ENCODE measurements at places on chromosomes 5 and 9.

DNA sequence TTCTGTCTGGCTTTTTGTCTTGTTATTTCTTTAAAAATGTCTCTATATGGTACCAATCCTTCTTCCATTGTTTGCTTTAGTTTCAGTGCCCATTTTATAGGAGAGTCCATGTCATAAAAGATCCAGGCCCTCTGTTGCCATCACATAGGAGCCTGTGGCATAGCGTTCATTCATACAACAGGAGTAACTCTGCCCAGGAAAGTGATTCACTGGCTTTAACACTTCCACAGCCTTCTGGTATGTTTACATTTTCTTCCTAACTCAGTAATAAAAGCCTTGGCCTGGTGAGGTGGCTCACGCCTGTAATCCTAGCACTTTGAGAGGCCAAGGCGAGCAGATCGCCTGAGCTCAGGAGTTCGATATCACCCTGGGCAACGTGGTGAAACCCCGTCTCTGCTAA is 519.3 kb upstream of the PTGER4 start:
- DNase-seq = no peak

DNA sequence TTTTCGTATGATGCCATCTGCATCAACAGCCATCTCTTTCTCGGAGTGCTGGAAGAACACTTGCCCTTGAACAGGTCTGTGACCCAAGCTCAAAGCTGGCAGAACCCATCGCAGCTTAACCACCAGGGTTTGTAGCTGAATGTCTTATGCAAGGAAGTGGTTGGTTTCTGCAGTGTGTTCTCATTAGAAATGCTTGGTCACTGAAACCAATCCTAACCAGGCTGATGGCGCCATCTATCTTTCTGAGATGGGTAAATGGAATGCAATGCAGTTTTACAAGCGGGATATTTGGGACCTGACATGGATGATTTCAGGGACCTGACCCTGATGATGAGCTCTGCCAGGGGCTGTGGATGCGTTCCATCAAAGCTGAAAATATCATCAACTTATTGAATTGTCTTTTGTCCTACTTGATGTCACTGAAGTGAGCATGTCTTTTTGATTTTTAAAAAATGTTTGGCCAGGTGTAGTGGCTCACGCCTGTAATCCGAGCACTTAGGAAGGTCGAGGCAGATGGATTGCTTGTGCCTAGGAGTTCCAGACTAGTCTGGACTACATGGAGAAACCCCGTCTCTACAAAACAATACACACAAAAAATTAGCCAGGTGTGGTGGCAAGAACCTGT is 28.7 kb downstream of the DMRT3 start:
- DNase-seq = peak; percentile 80

DNA sequence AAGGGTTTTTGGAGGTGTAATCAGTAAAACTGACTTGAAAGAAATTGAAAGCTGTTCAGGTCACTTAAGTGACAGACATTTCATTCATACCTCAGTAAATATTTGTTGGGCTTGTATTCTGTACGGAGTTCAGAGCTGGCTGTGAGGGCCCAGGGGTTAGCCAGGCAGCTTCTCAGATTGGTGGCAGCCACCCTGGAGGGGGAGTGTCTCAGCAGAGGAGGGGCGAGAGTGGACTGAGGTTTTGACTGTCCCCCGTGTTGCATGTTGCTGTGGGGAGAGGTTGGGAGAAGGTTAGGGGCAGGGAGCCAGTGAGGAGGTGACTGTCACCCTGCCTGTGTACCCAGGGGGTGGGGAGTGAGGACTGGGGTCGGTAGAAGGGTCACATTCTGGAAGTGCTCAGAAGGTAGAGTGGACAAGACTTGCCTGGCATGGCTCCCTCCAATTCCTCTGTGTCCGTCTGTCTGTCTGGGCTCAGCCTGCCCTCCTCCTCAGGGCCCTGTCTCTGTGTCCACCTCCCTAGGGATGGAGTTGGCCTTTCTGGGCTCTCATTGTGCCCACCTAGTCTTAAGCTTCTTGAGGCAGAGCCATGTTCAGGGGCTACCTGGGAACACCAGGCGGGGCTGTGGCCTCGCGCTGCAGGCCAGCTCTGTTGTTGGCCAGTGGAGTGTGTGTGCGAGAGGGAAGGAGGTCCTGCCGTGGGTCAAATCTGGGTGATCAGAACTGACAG is 4.4 kb downstream of the PHF2 start:
- DNase-seq = no peak

DNA sequence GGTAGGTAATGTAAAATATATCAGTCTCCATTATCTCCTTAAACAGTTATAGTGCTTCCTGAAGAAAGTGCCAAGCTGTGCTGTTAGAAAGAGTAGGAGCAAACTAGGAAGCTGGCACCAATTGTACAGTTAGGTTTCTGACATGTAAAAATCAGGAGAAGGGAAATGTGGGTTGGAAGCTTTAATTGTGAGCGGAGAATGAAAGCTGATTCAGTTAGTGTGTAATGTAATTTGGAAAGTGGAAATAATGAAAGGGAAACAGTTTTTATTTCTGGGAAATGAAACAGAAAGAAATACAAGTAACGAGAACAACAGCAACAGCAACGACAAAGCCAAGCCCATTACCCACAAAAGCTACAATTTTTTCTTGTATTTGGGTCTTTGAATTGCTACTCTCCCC is 48.8 kb upstream of the JAK2 start:
- peak; percentile 14 for DNase-seq

- DNase-seq = no peak
Observed at GRCh38 chr5:174344335-174344734, 298.8 kb downstream of the NSG2 start.

GRCh38 chr9:132224645-132225044 is 62.8 kb downstream of the NTNG2 start:
- DNase-seq = no peak

DNA sequence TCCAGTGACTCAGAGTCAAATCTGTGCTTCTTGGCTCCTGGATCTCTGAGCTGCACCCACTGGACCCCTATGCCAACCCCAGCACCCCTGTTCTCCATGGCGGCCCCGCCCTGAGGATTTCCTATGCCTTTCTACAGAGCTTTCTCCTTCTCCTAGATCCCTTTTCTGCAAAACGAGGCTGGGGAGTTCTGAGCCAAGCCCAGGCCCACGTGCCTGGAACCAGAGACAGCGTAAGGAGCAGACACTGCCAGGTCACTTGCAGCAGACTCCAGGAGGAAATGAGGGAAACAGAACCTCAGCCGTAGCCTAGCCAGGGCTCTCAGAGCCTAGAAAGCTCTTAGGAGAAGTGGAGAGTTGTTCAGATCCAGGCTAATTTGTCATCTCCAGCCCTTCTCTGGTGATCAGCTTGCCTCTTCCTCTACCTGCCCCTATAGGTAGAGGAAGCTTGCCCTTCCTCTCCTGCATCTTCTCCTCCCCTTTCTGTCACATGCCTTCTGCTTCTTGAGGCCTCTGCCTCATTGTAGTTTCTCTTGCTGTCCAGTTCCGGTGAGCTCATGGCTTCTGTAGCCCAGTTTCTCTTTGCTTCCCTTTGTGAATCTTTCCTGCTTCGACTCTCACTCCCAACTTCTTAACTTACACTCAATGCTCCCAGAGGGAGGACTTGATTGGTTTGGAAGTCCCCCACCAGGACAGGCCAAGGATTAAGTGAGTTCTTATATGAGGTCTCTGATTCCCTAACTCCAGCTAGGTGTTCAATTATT is 163.4 kb downstream of the RGS3 start:
- no peak for DNase-seq

DNA sequence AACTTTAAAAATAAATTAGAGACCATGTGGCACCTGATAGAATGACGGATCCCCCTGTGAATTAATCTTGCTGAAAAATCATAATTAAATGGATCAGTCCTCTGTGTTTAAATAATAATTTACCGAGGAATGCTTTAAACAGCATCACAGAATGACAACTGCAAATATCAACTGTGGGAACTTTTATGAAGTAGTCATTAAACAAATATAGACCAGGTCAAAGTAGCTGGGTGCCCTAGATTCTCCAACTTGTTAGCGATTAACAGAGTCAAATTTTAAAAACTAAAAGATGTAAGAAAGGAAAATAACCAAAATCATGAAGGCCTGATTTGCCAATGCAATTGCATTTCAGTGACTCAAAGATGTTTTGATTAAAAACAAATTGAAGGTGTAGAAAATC is 933.4 kb downstream of the PTPRD start:
- no peak for DNase-seq

DNA sequence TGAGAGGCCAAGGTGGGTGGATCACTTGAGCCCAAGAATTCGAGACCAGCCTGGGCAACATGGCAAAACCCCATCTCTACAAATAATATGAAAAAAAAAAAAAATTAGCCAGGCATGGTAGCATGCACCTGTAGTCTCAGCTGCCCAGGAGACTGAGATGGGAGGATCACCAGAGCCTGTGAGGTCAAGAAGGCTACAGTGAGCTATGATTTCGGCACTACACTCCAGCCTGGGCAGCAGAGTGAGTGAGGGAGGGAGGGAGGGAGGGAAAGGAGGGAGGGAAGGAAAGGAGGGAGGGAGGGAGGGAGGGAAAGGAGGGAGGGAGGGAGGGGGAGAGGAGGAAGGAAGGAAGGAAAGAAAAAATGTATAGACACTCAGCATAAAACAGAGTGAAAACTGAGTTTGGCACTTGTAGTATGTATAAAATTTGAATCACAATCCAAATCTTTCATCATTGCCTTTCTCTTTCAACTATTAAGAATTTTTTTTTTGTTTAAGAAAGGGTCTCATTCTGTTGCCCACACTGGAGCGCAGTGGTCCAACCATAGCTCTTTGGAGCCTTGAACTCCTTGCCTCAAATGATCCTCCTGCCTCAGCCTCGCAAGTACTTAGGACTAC is 27.8 kb downstream of the SERINC5 start:
- no peak for DNase-seq

DNA sequence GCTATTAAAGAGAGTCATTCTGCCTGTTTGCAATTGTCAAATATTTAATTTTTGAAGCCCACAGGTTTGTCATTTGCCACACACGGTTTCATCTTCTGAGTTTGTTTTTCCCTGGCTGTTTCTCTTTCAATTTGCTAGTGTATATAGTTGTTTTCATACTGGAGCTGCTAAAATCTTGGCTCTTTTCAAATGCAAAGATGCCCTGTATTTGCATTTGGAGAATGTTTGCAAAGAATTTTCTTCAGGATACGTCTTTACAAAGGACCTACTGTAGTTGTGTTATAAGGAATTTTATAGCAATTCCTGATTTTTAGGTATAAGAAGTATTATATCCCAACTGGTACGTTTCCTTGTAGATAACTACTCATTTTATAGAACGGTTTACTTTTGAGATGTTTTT is 48.0 kb downstream of the IZUMO3 start:
- DNase-seq = no peak

- DNase-seq = no peak
Observed at GRCh38 chr9:105497704-105498103, 49.9 kb downstream of the FSD1L start.

GRCh38 chr9:92754091-92754745 is 10.4 kb downstream of the BICD2 start:
- no peak for DNase-seq

- DNase-seq = no peak
Observed at GRCh38 chr9:27880156-27880555, 306.9 kb upstream of the C9orf72 start.

DNA sequence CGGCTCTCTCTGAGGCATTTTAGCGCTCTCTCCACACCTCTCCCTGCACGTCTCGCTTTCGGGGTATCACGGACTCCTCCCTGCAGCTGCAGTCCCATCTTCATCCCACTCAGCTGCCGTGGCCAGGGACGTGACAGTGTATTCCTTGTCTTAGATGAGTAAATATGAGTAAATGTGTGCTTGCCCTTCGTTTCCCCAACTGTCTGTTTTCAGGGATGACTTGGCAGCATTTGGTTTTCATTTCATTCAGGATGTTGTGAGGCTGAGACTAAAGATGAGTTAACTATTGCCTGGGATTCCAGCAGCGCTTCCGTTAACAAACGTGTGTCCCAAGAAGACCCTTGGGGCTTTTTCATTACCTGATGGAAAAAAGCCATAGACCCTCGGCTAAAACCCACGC is 29.5 kb downstream of the GDNF start:
- DNase-seq = no peak

DNA sequence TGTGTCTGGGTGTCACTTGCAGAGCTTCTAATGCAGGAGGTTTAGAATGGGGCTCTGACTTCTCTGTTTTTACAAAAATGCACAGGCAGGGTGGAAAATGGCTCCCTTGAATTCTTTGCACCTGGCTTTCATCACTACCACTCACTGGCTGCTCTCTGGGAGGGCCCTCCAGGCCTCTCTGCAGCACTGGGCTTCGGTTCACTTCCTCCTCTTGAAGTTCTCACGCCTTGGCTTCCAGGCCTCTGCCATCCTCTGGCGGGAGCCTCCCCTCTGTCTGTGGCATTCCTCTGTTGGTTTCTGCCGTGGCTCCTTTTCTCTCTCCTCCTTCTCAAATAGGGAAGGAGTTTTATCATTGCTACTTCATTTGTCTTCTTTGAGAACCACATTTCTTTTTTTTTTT is 2.8 kb upstream of the PRLR start:
- no peak for DNase-seq

Measured in suppressor macrophage (primary cell).